AG04449 (cell line): ENCODE measurements at places on chromosomes 6 and 20.

GRCh38 chr6:5809450-5809849, 197.3 kb downstream of the NRN1 start:
- DNase-seq, result no peak

DNA sequence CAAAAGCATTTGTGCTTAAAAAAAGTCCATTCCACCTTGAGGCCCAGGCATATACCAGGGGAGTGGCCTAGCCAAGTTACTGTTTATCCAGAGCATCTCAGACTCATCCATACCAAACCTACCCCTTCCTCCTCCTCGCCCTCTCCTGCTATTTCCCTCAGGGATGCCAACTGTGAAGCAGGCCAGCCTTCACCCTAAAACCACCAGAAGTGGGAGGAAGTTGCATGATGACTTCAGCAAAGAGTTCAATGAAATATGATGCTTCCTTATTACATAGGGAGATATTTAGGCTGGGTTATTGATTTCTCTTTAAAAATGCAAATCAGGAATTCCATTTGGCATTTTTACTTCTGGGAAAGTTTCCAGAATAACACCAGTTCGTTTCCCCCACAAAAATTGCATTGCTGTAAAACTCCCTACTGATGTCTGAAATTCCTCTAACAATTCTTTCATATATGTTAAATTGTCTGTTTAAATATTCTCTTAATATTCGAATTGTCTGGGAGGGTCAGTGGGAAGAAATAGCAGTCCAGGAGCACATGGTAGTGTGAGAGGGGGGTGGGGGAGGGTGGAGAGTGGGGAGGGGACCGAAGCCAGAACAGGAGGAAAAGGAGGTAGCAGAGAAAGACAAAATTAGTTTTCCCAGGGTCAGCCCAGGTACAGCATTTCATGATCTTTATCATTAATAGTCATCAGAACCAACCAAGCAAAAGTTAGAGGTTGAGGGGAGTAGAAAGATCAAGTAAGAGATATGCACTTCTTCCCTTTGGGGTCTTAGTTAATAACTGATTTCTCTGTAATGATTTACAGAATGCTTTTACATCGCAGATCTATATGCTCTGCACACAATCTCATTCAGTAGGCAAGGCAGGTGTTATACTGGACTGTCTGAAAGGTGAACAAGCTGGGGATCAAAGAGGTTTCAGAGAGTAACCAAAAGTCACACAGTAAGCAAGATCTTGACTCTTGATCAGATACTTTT, 1.7 kb upstream of the TCP11 start:
- DNase-seq, result peak; percentile 50

DNA sequence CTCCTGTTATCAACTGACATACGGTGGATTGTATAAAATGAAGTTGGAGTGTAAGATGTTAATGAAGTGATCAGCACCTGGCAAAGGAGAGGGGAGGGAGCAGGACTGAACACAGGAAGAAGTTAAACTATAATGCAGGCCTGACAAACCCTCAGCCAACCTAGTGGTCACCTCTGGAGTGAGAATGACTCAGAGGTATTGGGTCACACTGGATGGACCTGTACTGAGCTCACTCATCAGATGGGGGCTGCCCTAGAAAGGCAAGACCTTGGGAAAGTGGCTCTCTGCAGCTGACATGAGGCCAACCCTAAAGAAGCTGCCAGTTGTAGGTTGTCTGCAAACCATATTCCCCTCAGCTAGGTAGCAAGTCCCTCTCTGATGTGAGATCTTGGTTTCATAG, 193.3 kb upstream of the HTR1E start:
- no peak for DNase-seq

- no peak for DNase-seq
Measured at GRCh38 chr6:56102216-56102615, 145.2 kb downstream of the COL21A1 start.

DNA sequence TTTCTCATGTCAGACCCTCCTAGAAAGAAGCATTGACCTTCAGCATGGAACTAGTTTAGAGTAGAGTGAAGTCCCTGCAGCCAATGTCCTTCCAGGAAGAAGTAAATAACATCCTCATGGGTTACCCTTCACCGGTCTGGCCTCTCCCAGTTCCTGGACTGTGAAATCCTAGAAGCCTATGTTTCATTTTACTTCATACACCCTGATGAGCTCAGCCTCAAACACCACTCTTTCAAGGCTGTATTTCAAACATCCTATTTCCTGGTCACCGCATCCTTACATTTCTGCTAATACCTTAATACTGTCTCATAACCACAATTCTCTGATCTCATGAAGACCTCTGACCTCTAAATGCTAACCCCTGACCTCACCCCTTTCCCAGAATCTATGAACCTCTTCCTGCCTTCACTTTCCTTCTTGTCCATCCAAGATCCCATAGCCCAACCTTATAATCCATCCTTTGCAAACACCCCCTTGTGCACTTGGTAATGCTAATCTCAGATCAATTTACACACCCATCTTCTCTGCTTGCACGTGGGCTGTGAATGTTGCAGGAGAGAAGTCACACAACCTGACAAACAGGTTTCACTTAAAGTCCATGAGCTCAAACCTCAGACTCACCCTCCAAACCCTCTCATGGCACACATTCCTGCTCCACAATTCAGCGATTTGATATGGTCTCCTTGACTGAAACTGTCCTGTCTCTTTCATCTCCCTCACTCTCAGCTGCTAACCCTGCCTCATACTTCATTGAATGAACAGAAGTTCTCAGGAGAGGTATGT, 30.2 kb downstream of the SLC2A10 start:
- no peak for DNase-seq

DNA sequence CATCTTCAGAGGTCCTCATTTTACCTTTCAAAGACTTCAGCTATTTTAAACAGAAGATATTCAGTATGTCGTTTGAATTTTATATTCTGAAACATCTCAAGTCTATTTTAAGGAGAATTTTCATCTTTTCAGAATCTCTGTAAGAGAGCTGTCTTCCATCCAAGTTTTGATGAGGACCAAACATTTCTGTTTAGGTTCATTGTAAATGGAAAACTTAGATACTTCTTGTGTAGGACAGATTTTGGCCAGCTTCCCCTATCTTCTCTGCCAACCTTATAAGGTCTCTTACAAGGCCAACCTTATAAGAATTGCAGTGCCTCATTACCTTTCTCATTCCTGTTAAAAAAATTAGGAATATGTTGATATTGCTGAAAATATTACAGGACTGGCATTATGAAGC, 88.1 kb downstream of the AKAP7 start:
- DNase-seq, result no peak

- DNase-seq, result no peak
Measured at GRCh38 chr20:50602432-50603088, 88.8 kb downstream of the RIPOR3 start.

GRCh38 chr6:75090576-75090975, 115.3 kb downstream of the COL12A1 start:
- DNase-seq, result no peak
